ENCODE measurements at places on chromosomes 4 and X.

DNA sequence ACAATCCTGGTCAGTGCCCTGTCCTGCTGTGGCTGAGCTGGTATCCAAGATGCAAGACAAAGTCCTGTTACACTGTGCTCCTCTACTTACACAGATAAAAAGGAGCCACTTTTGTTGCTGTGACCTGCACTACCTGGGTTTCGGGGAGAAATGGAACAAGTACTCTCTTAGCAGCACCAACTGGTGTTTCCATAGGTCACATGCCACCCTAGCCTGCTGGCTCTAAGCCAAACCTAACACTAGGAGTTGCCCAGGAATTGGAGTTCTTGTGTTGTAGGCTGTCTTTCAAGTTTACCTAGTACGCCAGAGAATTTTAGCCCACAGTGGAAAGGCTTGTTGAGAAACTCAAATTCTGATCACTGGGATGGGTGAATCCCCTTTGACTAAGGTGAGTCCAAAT, 727.4 kb downstream of the FAM133A start:
- no peak for DNase-seq

GRCh38 chrX:75096331-75096730, 59.8 kb downstream of the ABCB7 start:
- DNase-seq = no peak

- no peak for DNase-seq
Observed at GRCh38 chr4:127578967-127579366, 53.8 kb upstream of the INTU start.

DNA sequence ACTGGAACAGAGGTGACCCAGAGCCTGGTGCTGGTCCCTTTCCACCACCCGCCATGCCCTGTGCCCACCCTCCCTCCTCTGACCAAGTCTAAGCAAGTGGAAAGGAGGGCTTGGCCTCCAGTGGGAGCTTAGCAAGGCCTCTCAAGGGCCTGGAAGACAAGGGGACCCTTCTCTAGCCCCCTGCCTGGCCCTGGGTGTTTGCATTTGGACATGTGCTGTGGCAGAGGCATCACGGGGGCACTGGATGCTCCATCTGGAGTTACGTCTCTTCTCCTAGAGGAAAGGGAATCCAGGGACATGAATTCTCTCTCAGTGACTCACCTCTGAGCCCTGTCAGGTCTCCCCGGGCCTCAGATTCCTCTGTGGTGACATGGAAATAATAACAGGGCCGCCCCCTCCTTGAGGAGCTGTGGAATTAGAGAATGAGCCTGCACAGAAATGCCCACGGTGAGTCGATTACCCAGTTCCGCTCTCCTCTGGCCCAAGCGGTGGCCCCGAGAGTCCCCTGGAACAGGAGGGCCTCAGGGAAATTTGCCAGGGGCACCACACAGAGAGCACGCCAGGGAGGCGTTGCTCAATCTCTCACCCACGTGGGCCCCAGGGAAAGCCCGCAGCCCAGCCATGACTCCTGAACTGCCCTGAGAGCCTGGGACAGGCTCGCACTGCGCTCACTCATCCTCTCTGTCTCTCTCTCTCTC, 189.6 kb downstream of the BCOR start:
- DNase-seq = no peak

- no peak for DNase-seq
Observed at GRCh38 chrX:11725631-11726442, 32.2 kb upstream of the MSL3 start.

DNA sequence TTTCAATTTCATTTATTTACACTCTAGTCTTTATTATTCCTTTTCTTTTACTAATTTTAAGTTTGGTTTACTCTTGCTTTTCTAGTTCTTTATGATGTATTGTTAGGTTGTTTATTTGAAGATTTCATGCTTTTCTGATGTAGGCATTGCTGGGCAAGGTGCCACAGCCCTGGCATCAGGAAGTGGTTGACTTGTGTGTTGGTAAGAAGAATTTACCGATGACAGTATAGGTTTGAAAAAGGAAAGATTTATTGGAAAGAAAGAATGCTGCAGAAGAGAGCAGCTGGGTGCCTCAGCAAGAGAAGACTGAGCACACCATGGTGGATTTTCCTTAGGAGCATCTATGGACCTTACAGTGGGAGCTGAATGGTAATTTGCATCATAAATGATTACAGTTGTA, 153.2 kb downstream of the KLF8 start:
- no peak for DNase-seq

- no peak for DNase-seq
Observed at GRCh38 chr4:87051121-87051713, 116.4 kb downstream of the AFF1 start.

GRCh38 chrX:42943051-42943974, 165.3 kb upstream of the PPP1R2C start:
- no peak for DNase-seq

DNA sequence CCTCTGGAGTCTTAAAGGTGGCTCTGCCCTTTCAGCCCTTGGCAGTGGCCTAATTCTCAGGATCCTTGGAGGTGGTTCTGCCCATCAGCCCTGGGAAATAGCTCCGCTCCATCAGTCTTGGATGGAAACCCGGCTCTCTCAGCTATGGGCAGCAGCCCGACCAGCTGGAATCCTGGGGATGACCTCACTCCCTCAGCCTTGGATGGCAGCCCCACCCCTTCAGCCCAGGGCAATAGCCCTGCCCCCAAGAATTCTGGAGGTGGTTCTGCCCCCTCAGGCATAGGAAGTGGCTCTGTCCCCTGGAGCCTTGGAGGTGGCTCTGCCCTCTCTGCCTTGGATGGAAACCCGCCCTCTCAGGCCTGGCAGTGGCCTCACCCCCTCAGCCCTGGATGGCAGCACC, 127.7 kb downstream of the RBMX2 start:
- DNase-seq = no peak
